CD14-positive monocyte (primary cell): ENCODE measurements at places on chromosomes 16 and 17.
A peak's percentile ranks its signal among the peaks of the same experiment; 100 is the strongest.

- no peak for DNase-seq
Measured at GRCh38 chr17:48066656-48067055, 18.5 kb downstream of the NFE2L1 start.

DNA sequence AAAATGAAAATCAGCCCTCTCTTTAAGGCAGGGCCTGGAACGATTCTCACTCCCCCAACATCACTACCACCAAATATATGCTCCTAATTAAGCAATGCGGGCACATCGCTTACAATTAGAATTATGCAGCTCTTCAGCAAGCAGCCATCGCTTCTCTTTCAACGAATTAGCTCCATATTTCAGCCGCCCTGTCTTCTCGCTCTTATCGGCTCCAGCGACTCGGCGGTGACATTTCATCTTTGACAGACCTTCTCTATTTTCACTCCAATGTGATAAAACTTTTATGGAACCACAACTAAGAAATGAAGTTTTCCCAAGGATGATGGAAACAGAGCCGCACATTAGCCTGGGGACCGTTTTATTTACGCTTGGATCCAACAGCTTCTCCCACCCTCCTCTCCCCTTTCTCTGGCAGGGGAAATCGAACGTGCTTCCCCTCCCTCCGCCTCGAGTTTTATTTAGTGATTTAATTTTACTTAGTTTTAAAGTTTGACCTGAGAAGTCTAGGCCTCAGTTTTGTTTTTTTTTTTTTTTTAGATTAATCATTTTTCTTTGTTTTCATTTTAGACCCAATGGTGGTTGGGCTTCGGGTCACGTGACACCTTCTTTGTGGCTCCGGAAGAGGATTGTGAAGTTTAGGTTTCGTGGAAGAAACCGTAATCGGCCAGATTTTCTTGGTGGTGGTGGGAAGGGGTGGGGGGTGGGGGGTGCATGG lies 3.1 kb upstream of the HOXB2 start:
- peak; percentile 52 for DNase-seq

DNA sequence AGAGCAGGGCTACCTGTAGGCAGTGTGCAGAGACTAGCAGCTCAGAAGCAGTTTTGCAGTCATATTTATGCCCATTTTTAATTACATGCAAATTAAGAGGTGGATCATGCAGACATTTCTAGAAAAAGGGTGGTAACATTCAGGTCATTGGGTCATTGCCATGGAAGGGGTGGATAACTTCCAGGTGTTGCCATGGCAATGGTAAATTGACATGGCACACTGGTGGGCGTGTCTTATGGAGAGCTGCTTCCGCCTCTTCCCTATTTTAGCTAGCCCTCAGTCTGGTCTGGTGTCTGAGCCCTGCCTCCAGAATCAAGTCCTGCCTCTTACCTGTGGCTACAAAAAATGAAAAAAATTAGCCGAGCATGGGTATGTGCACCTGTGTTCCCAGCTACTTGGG lies 2.8 kb upstream of the DNAI2 start:
- peak; percentile 49 for DNase-seq

DNA sequence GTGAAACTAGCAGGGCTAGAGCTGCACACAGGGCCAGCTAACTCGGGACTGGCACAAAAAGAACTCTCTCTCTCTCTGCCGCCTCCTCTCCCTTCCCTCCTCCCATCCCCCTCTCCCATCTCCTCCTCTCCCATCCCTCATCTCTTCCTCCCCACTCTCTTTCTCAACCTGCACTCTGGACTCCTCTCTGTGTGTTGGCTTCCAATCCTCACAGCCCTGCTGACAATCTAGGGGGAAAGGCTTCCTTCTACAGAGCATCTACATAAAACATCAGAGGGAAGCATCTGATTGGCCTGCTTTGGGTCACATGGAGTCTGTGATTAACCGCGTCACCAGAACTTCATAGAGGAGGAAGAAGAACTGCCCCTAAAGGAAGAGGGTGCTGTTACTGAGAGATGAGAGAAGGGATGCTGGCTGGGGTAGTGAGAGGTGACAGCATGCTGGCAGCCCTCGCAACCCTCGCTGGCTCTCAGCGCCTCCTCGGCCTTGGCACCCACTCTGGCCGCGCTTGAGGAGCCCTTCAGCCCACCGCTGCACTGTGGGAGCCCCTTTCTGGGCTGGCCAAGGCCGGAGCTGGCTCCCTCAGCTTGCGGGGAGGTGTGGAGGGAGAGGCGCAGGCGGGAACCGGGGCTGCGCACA lies 12.8 kb upstream of the ZFP90 start:
- DNase-seq: peak; percentile 27

- peak; percentile 95 for DNase-seq
Measured at GRCh38 chr16:75432828-75433731, at the start of gene CFDP1. CFDP1 (minus strand) TSS chr16:75433503; CDS start chr16:75433352, 151 bp downstream.

DNA sequence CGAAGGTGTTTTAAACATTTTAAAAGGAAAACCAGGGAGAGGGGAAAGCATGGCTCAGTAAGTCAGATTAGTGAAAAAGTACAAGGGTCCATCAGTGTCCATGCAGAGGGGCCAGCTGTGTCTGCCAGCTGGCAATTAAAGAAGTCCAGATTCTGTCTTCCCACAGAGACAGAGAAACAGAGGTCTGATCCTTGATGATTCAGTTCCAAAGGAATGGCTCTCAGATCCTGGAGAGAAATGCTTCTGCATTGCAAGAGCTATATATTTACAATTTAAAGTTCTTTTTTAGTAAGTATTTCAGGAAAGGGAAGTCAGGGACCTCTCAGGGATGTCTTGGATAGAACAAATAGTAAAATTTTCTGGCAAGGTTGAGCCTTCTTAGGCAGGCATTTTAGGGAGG lies 56.2 kb downstream of the HSD17B2 start:
- DNase-seq: no peak

- DNase-seq: peak; percentile 22
Measured at GRCh38 chr17:1112875-1113274, 66.9 kb downstream of the ABR start.

- no peak for DNase-seq
Measured at GRCh38 chr17:29622337-29623282, at the start of gene CORO6. CORO6 (minus strand) TSS chr17:29622912; CDS start chr17:29621421, 1,491 bp downstream.

GRCh38 chr16:24589997-24590396 lies 50.6 kb downstream of the RBBP6 start:
- DNase-seq: no peak

DNA sequence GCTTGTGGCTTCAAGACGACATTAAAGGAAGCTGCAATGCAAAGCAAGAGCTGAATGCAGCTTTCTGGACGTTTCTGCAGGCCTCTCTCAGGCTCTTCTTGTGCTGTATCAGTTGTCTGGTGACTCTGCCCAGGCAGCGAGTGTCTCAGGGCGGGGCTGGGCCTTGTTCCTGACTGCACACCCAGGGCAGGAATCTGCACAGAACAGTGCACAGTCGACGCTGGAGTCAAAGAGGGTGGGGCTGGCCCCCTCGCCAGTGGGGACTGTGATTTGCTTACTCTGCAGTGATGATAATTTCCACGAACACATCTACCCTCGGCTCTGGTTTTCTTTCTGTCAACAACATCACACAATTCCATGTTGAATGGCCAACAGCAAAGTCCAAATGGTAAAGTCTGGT lies 60.7 kb downstream of the IRF8 start:
- no peak for DNase-seq

- DNase-seq: peak; percentile 74
Measured at GRCh38 chr17:35486920-35487732, 38.6 kb upstream of the SLFN13 start.

DNA sequence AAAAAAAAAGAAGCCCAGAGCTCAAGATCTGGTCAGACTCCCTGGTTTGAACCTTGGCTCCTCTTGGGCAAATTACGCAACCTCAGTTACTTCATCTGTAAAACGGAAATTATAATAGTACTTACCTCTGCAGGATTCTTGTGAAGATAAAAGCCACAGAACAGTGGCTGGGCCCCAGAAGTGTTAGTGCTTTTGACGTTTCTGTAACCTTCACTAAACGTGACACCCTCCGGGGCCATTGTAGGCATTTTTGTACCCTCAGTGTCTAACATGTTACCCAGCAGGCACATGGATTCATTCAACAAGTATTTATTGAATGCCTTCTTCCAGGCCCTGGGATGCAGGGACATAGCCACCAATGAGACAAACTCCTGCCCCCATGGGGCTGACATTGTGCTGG lies 58.0 kb downstream of the PITPNC1 start:
- peak; percentile 83 for DNase-seq

DNA sequence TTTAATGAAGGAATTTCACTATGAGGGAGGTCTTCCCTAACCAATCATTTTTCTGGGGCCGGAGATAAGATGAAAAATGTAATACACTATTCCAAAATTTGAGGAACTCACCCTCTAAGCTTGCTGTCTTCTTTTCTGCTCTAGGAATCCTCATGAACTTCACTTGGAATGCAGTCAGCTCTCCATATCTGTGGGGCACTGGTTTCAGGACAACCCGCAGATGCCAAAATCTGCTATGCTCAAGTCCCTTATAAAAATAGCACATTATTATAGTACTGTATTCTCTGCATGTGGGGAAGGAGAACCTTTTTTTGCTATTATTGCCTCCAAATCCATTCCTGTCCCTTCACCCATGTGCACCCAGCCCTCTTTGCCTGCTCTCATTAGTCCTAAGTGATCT lies 146.0 kb downstream of the ABCA8 start:
- DNase-seq: no peak

- no peak for DNase-seq
Measured at GRCh38 chr17:7774055-7774521, 56.5 kb downstream of the DNAH2 start.

DNA sequence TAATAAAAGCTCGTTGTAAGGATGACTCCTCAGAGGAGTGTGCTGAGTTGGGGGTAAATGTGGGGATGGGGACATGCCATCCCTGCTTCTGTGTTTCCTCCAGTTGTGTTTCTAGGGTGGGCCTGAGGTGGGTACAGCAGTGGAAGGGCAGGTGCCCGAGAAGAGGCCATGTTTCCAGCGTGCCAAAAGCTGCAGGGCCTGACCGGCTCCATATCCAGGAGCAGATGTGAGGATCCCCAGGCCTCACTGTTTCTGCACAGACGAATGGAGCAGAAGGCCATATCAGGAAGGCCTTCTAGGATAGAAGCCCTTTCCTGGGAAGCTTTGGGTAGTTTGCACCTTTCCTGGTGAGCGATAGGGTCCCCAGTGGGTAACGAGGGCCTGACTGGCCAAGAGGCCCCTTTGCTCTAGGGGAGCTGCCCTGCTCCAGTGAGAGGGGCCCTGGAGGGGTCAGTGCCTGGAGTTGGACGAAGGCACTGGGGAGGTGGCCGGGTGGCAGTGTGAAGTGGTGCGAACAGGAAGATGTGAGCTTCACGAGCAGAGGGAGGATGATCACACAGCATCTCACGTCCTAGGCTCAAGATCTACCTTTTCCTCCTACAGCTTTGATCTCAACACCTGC lies 62.9 kb downstream of the SHISA6 start:
- no peak for DNase-seq

DNA sequence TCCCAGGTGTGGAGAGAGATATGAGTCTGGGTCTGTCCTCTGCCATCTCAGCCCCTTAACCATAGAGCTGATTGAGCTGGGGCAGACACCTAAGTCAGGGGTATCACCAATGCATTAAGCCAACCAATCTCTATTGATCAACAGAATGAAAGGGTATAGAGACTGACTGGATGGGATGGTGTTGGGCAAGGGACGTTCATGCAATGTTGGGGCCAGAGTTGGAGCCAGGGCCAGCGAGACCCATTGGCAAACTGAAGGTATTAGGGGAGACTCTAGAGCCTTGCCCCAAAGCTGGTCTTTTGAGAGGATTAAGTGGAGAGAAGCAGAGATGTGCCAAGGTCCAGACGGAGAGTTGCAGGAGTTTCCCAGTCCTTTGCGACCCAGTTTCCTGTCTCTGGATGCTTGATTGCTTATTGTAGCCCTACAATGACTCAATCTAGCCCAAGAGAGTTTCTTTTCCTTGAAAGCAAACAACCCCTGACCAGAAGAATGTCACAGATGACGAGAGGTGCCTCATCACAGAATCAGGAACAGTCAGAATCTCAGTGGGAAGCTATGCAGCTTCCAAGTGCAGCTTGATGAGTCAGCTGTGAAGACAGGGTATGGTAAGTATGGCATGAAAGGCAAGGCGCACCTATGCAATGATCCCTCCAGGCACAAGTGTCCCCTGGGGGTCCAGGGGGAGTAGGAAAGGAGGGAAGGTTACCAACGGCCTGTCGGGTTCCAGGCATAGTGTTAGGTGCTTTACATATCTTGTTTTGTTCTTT lies 137.2 kb downstream of the UTP18 start:
- DNase-seq: no peak

DNA sequence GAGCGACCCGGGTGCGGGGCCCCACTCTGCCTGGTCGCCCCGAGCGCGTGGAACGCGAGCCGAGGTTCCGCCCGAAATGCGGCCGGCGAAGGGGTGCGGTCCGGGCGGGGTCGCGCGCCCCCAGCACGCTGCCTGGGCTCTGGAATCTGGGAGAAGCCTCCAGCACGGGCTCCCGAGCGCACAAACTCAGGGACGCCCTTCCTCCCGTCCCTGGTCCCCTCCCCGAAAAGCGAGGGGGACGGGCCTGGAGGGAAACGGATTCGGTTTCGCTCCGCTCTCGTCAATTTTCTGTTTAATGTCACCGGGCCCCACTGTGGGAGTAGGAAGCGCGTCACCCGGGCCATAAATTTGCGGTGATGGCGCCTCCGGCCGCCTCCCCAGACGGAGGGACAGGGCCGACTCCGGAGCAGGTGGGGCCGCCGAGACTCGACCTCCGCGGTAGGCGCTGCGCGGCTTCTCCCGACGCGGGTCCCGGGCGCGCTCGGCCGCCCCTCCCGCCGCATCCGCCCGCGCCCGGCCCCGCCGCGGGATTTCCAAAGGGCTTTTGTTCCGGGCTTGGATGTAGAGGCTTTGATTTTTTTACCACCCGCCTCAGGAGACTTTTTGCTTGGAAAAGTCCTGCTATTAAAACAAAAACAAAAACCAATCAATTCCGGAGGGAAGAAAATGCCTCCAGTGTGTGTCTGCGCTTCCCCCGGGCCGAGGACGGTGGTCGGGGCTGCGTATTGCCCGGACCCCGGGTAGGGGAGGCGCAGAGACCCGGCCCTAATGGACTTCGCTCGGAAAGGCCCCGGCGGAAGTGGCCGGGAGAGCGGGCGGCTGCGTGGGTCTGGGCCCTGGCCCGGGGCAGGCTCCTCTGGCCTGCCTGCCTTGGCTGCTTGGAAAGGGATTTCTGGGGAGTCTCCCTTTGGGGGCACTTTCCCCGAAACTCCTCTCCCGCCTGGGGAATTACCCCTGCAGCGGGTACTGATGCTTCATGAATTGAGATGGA lies 7.9 kb upstream of the BAHCC1 start:
- peak; percentile 78 for DNase-seq

DNA sequence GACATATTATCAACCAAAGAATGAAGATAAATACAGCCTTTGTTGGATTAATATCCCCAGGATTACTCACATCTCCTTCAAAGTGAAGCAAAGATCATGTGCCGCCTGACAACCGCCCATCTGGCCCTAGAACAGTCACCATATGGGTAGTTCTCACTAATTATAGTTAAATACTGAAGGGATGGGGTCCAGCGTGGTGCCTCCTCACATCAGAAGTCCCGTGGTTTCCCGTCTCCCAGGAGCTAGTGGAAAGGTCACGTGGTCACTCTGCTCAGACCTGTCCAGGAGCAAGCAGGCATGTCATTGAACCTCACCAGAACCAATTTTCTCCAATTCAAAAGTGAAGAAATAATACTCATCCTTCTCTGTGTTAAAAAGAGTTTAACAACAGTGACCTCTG lies 434.5 kb downstream of the SHISA9 start:
- no peak for DNase-seq

- no peak for DNase-seq
Measured at GRCh38 chr17:71959154-71959553, 161.7 kb upstream of the SOX9 start.
